Psoas muscle (tissue), 8 donors: ENCODE measurements at places on chromosomes 3 and 15. TPM values are rescaled to one million over a fixed set of nuclear protein-coding genes. Genes with fewer than 3 reads are reported as not detected.
A peak's percentile ranks its signal among the peaks of the same experiment; 100 is the strongest.

- H3K36me3 ChIP-seq = no peaks in the 10 kb centered on the region
- no peak for DNase-seq
- no peaks in the 10 kb centered on the region for H3K4me1 ChIP-seq
- H3K27me3 ChIP-seq = no peaks in the 10 kb centered on the region
- H3K4me3 ChIP-seq = no peak overlapping the region
Observed at GRCh38 chr15:79918278-79918677, 21.5 kb upstream of the MTHFS start.

DNA sequence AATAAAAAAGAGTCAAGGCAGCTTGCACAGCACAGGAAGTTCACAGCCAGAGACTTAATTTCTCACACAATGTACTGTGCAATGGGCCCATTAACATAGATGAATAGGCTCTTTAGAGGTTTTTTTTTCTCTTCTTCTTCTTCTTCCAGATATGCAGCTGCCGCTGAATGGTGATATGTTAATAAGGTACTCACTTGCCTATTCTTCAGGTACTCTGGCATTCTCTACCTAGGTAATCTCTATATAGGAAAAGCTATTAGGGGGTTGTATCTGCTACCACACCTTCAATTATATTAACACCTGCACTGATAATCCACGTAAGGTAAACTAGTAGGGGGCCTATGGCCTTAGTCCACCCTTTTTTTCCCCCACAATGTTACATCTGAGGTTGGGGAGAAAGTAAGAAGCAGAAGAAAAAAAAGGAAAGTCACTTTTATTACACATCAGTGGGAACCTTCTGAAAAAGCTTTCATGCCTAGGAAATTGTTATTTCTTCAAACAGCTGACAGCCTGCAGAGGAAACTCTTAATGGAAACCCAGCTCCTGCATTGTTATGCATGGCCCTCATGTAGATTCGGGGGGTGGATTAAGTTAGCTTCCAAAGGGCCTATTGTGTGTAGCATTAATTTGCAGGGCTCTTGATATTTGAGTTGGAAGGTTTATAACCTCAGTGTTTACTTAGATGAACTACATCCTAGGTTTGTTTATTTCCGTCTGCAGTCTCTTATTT, 525.5 kb downstream of the ZIC1 start:
- H3K4me3 ChIP-seq = no peak overlapping the region
- H3K27me3 ChIP-seq = no peaks in the 10 kb centered on the region
- H3K4me1 ChIP-seq = no peaks in the 10 kb centered on the region
- H3K36me3 ChIP-seq = no peaks in the 10 kb centered on the region

GRCh38 chr3:118480101-118480860, 554.4 kb downstream of the IGSF11 start:
- no peak overlapping the region for H3K4me3 ChIP-seq
- H3K4me1 ChIP-seq = no peaks in the 10 kb centered on the region
- DNase-seq = no peak
- no peak overlapping the region for H3K27ac ChIP-seq

DNA sequence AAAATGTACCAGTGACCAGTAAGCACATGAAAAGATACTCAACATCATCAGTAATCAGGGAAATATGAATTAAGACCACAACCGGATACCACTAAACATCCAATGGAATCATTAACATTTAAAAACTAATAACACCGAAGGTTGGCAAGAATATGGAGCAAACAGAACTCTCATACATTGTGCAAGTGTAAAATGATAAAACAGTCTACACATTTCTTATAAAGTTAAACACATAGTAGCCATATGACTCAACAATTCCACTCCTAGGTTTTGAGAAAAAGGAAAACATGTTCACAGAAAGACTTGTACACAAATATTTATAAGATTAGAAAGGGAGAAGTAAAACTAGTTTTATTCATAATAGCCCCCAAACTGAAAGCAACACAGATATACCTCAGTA, 60.3 kb upstream of the SLCO2A1 start:
- no peaks in the 10 kb centered on the region for H3K4me1 ChIP-seq
- H3K36me3 ChIP-seq = no peaks in the 10 kb centered on the region
- DNase-seq = no peak
- H3K4me3 ChIP-seq = no peak overlapping the region
- no peak overlapping the region for H3K27ac ChIP-seq

- DNase-seq = no peak
- H3K27me3 ChIP-seq = peaks cover 5% of the 10 kb centered on the region
- H3K36me3 ChIP-seq = no peaks in the 10 kb centered on the region
- H3K27ac ChIP-seq = no peak overlapping the region
- H3K4me1 ChIP-seq = no peaks in the 10 kb centered on the region
Observed at GRCh38 chr3:42412526-42413155, 2.2 kb upstream of the LYZL4 start.

- no peaks in the 10 kb centered on the region for H3K36me3 ChIP-seq
- DNase-seq = peak; percentile 81
- no peak within 1 kb of the TSS for H3K27ac ChIP-seq
- peaks cover 4% of the 10 kb centered on the region for H3K4me1 ChIP-seq
Observed at GRCh38 chr3:8769088-8769822, at the start of gene OXTR. OXTR (minus strand) TSS chr3:8769613; CDS start chr3:8768187, 1,426 bp downstream.

FEZF2 gene
- not detected for total RNA-seq

DNA sequence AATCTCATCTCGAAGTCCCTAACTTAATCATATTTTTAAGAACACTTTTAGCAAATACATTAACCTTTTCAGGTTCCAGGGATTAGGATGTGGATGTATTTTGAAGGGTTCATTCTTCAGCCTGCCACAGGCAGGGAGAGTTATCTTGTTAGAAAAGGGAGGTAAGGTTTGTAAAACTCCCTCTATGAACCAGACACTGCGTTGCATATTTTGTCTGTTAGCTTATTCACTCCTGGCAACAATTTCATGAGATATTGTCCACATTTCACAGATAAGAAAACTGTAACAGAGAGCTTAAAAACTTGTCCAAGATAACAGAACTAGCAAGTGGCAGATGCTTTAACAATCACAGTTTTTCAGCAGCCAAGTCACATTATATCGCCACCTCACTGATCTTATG, 155.4 kb downstream of the DIPK2A start:
- H3K4me3 ChIP-seq = no peak overlapping the region
- no peak for DNase-seq
- no peak overlapping the region for H3K27ac ChIP-seq

AADACL2 gene
- not detected for total RNA-seq

CLEC3B gene
- total RNA-seq = 41.7 TPM

GRCh38 chr3:123755085-123755484, 129.0 kb downstream of the MYLK start:
- no peak for DNase-seq
- H3K4me3 ChIP-seq = no peak overlapping the region
- no peaks in the 10 kb centered on the region for H3K4me1 ChIP-seq
- H3K36me3 ChIP-seq = no peaks in the 10 kb centered on the region

DNA sequence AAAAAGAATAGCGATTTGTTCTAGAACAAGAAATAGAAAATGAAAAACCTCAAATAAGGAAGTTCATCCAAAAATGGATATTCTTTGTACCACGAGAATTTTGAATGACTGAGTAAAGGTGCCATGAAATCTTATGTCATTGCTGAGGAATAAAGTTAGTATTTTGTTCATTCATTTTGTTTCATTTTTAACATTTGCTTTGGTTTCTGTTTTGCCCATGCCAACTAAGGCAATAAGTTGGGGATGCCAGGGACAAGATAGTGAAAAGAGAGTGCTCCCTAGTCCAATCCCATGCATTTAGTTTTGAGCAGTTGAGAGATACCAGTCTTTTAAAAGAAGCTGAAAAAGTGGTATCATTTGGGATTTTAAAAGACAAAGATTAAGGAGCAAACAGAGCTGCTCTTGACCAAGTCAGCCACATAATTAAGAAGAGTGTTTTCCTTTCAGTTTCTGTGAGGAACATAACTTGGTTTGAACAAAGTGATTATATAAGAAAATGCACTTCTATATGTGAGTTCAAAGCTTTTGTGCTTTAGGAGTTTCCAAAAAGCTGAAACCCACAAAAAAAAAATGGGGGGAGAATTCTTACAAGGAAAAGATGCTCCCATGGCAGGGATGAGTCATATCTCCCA, 201.4 kb downstream of the PLOD2 start:
- DNase-seq = no peak
- no peaks in the 10 kb centered on the region for H3K36me3 ChIP-seq

- DNase-seq = no peak
- peak overlapping the region; percentile 30 for H3K27ac ChIP-seq
- no peak overlapping the region for H3K4me3 ChIP-seq
- H3K4me1 ChIP-seq = no peaks in the 10 kb centered on the region
Observed at GRCh38 chr3:13553686-13554085, 4.8 kb downstream of the FBLN2 start.

DNA sequence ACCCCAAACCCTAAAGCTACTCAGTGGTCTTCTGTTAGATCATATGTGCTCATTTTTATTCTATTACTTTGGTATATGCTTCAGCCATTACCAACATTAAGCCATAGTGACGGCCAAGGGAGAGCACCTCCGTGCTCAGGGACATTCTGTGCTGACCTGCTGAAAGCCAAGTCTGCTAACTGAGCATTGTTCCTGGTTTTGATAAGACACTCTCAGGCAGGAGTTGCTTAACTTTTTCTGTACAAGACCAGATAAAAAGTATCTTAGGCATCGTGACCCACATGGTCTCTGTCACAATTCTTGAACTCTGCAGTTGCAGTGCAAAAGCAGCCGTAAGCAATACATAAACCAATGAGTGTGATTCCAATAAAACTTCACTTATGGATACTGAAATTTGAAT, 100.6 kb downstream of the KLHL25 start:
- H3K4me3 ChIP-seq = no peak overlapping the region
- no peak for DNase-seq
- no peaks in the 10 kb centered on the region for H3K36me3 ChIP-seq

DNA sequence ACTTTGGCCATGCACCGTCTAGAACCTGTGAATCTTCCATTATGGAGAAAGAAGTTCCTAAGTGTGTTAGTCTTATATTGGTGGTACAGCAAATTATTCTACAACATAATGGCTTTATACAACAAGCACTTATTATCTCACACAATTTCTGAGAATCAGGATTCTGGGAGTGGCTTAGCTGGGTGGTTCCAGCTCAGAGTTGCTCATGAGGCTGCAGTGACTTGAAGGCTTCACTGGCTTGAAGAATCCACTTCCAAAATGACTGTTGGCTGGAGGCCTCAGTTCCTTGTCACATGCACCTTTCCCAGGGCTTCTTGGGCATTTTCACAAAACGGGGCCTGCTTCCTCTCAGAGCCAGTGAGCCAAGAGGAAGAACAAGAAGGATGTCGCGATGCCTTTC, 82.3 kb upstream of the RNF7 start:
- H3K36me3 ChIP-seq = no peaks in the 10 kb centered on the region
- no peak overlapping the region for H3K4me3 ChIP-seq
- no peak for DNase-seq
- no peaks in the 10 kb centered on the region for H3K4me1 ChIP-seq
- H3K27ac ChIP-seq = no peak overlapping the region

BCHE gene
- 1.4 TPM for total RNA-seq

DNA sequence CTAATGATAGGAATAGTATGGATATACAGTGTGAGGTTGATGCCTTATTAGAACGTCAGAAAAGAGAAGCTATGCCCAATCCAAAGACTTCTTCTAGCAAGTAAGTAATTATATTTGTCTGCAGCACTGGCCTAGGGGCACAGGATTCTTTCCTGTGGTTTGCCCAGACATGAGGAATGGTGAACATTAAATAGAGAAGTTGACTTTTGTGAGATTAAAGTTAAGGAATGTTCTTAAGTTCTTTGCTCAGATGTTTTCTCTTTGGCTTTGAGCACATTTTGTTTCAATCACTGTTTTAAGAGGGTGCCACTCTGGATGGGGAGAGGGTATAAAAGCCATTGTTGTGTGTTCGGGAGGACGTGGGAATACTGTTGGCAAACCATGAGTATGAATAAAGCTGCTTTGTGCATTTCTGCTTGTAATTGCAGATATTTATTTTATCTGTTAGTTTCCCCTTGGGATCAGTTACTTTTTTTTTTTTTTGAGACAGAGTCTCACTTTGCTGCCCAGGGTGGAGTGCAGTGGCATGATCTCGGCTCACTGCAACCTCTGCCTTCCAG, 8.3 kb downstream of the KIF23 start:
- H3K27ac ChIP-seq = no peak overlapping the region
- H3K4me3 ChIP-seq = no peak overlapping the region

LSG1 gene
- 27.8 TPM for total RNA-seq

GRCh38 chr15:86018679-86019078, 61.0 kb upstream of the AGBL1 start:
- DNase-seq = no peak
- no peaks in the 10 kb centered on the region for H3K4me1 ChIP-seq
- no peaks in the 10 kb centered on the region for H3K27me3 ChIP-seq
- no peak overlapping the region for H3K4me3 ChIP-seq
- H3K27ac ChIP-seq = no peak overlapping the region
- no peaks in the 10 kb centered on the region for H3K36me3 ChIP-seq

CAND2 gene
- total RNA-seq = 220 TPM

GOLGA8T gene
- not detected for total RNA-seq

GRCh38 chr3:58018892-58019742, 10.9 kb downstream of the FLNB start:
- H3K4me1 ChIP-seq = peaks cover 3% of the 10 kb centered on the region
- no peaks in the 10 kb centered on the region for H3K27me3 ChIP-seq
- no peak overlapping the region for H3K4me3 ChIP-seq
- no peak overlapping the region for H3K27ac ChIP-seq
- no peaks in the 10 kb centered on the region for H3K36me3 ChIP-seq

- H3K4me3 ChIP-seq = no peak overlapping the region
- no peaks in the 10 kb centered on the region for H3K36me3 ChIP-seq
- H3K4me1 ChIP-seq = no peaks in the 10 kb centered on the region
Observed at GRCh38 chr3:187025254-187025655, 94.9 kb downstream of the ST6GAL1 start.
